ENCODE measurements at places on chromosomes 11 and 22.

GRCh38 chr11:32081129-32081641 lies 9.7 kb upstream of the RCN1 start:
- DNase-seq: no peak

GRCh38 chr11:60992842-60993409 lies 21.4 kb downstream of the CD6 start:
- DNase-seq: peak; percentile 48

DNA sequence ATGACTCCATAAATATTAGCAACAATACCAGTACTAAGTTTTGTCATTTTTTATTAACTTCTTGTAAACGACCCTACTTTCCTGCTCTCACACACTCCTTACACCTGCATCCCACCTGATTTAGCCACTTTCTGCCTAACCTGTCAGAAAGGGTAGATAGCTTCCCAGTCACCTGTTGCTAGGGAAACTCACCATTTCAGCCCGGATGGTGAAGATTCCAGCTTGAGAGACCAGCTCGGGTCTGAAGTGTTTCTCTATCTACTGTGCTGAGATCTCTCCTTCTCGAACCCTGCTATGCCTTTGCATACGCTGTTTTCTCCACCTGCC lies at the start of gene PARVG:
TSS of gene PARVG (plus strand) at position 220 of the 327 bp plus-strand sequence. CDS start 2,405 bp downstream, outside the sequence.
- no peak for DNase-seq

DNA sequence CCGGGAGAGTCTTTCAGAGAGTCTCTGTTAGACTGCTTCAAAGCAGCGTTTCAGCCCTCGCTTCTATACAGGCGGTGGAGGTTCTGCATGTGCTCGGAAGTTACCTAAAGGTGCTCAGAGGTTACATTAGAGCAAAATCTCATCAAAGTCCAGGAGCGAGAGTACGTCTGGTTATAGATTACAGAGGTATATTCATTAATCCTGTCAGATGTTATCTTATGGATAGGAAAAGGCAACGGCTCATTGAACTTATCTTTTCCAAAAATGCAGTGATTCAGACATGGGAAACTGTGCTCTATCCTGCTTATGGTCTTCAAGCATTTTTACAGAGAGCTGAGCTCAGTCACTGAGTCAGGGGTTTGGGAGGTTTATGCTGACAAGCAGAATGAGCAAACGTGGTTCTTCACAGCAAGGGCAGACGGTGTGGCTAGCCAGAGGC lies 9.1 kb upstream of the ZBED5 start:
- no peak for DNase-seq

- no peak for DNase-seq
Observed at GRCh38 chr11:86702220-86702983, 30.0 kb upstream of the ME3 start.
